Sigmoid colon (tissue), 7 donors: ENCODE measurements at places on chromosomes 12 and 14. TPM values are rescaled to one million over a fixed set of nuclear protein-coding genes. Genes with fewer than 3 reads are reported as not detected.

GRCh38 chr14:23915559-23915958, 38.0 kb upstream of the DHRS4 start:
- no peak for DNase-seq

GRCh38 chr12:56521209-56521589, 421 bp upstream of the RBMS2 start:
- peak; percentile 77 for DNase-seq

GRCh38 chr12:106345746-106346145, 11.8 kb upstream of the POLR3B start:
- DNase-seq = no peak

- DNase-seq = no peak
Measured at GRCh38 chr14:83992857-83993256, 1537.1 kb upstream of the FLRT2 start.

CCDC197 gene
- not detected for total RNA-seq

- DNase-seq = peak; percentile 96
Measured at GRCh38 chr14:101927859-101928258, 36.5 kb upstream of the DYNC1H1 start.

NEUROD4 gene
- total RNA-seq = not detected

PLCZ1 gene
- not detected for total RNA-seq

GRCh38 chr12:39343665-39344064, 99.3 kb downstream of the KIF21A start:
- DNase-seq = no peak

DNA sequence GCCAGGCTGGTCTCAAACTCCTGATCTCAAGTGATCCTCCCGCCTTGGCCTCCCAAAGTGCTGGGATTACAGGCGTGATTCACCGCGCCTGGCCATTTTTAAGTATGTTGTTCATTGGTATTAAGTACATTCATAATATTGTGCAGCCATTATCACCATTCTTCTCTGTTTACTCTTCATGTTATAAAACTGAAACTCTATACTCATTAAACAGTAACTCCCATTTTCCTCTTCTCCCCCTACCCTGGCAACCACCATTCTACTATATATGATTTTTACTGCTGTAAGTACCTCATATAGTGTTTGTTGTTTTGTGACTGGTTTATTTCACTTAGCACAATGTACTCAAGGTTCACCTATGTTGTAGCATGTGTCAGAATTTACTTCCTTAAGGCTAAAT, 23.1 kb downstream of the METAP2 start:
- no peak for DNase-seq
